ENCODE measurements at places on chromosomes 3 and 15. TPM values are rescaled to one million over a fixed set of nuclear protein-coding genes. Genes with fewer than 3 reads are reported as not detected.
A peak's percentile ranks its signal among the peaks of the same experiment; 100 is the strongest.

Gene GABRB3
- 3.2 TPM for total RNA-seq

Gene TMEM207
- not detected for total RNA-seq

Gene SYNPR
- total RNA-seq = not detected

Gene BAHD1
- total RNA-seq = 29.8 TPM

Gene TMCO5A
- not detected for total RNA-seq

Gene FMN1
- total RNA-seq = 33.5 TPM

Gene TEX9
- total RNA-seq = 7.0 TPM

- no peaks in the 10 kb centered on the region for H3K4me1 ChIP-seq
- DNase-seq = no peak
- no peak overlapping the region for H3K27ac ChIP-seq
Measured at GRCh38 chr3:85626662-85627061, 667.9 kb downstream of the CADM2 start.

GRCh38 chr3:6935970-6936369 lies 75.1 kb downstream of the GRM7 start:
- H3K4me3 ChIP-seq = no peak overlapping the region
- H3K27ac ChIP-seq = no peak overlapping the region
- no peaks in the 10 kb centered on the region for H3K36me3 ChIP-seq
- DNase-seq = no peak
- H3K27me3 ChIP-seq = no peaks in the 10 kb centered on the region

DNA sequence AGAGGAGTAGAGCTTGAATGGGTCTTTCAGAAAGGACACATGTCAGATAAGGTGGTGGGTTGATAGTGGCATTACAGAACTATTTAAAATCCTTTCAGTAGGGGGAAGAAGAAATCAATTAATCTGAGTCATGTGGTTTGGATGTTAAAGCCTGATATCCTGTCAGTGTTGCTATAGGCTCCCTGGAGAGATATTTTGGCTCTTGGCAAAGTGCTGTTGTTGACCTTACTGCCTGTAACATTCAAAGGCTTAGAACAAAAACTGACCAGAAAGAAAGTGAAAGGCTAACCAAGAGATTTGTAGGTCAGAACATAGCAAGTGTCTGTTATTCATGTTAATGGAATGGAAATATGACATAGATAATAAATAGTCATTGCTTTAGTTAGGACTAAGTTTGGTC lies 552.9 kb downstream of the DIPK2A start:
- no peaks in the 10 kb centered on the region for H3K4me1 ChIP-seq
- no peaks in the 10 kb centered on the region for H3K27me3 ChIP-seq
- no peaks in the 10 kb centered on the region for H3K36me3 ChIP-seq
- H3K27ac ChIP-seq = no peak overlapping the region
- no peak for DNase-seq

GRCh38 chr3:17980863-17981262 lies 238.4 kb upstream of the TBC1D5 start:
- no peak for DNase-seq
- H3K27me3 ChIP-seq = no peaks in the 10 kb centered on the region
- no peak overlapping the region for H3K27ac ChIP-seq
- no peaks in the 10 kb centered on the region for H3K4me1 ChIP-seq
- H3K4me3 ChIP-seq = no peak overlapping the region

DNA sequence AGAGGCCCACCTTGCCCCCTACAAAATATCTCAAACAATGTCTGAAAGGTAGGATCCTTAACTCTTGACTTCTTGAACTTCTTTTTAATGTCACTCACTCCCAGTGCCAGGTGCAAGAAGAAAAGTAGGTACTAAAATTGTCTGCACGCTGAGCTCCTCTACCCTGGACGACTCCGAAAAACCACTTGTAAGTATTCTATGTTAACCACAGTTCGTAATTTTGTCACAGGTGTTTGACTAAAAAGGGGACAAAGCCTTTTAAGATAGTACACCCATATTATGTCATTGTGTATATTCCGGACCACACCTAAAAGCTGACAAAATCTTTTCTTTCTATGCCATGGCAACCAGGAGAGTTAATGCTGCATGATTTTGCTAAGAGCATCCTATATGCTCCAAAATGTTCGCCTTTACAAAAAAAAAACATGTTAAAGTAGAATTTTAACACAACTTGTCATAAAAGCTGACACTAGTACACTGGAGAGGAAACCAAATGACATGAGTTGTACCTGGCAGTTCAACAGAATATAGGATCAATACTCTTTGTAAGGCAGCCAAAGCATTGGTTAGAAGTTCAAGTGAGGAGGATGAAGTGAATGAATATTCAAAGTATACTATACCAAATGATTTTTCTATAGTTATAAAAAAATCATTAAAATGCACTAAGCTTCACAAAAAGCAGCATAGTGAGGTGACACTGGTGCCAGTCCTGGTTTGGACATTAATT lies 210.5 kb downstream of the FOXP1 start:
- no peaks in the 10 kb centered on the region for H3K36me3 ChIP-seq
- no peaks in the 10 kb centered on the region for H3K27me3 ChIP-seq
- H3K4me3 ChIP-seq = no peak overlapping the region
- H3K4me1 ChIP-seq = peaks cover 9% of the 10 kb centered on the region
- H3K27ac ChIP-seq = no peak overlapping the region

GRCh38 chr3:132535575-132536441 lies 61.3 kb upstream of the ACKR4 start:
- peaks cover 76% of the 10 kb centered on the region for H3K36me3 ChIP-seq
- no peak overlapping the region for H3K4me3 ChIP-seq
- no peak overlapping the region for H3K27ac ChIP-seq
- H3K4me1 ChIP-seq = no peaks in the 10 kb centered on the region

DNA sequence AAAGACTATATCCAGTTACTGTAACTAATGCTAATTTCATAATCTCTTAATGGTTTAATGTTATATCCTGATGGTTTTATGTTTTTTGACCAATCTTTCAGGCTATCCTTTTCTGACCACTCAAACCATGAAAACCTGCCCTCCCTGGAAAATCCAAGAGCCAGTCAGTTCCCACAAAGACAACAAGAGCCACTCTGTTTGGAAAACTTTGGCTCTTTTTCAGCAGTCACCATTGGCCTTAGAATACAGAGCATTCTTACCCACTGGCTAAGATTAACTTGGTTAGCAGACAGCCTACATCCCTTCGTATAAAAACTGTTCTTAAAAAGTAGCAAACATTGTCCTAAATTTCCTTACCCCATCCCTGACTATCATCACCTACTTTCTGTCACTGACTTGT lies 32.9 kb downstream of the ALCAM start:
- H3K36me3 ChIP-seq = no peaks in the 10 kb centered on the region
- H3K4me1 ChIP-seq = no peaks in the 10 kb centered on the region
- no peaks in the 10 kb centered on the region for H3K27me3 ChIP-seq
- H3K4me3 ChIP-seq = no peak overlapping the region
- DNase-seq = no peak
- no peak overlapping the region for H3K27ac ChIP-seq

- H3K36me3 ChIP-seq = no peaks in the 10 kb centered on the region
Measured at GRCh38 chr3:194140520-194141414, 4.8 kb downstream of the HES1 start.

GRCh38 chr3:113174304-113174703 lies 37.1 kb upstream of the BOC start:
- no peaks in the 10 kb centered on the region for H3K36me3 ChIP-seq
- no peaks in the 10 kb centered on the region for H3K4me1 ChIP-seq
- no peak overlapping the region for H3K27ac ChIP-seq
- no peak overlapping the region for H3K4me3 ChIP-seq
- no peaks in the 10 kb centered on the region for H3K27me3 ChIP-seq

GRCh38 chr15:26974120-26974780 lies 3.3 kb downstream of the GABRG3 start:
- H3K4me1 ChIP-seq = no peaks in the 10 kb centered on the region
- peaks cover 22% of the 10 kb centered on the region for H3K27me3 ChIP-seq
- H3K27ac ChIP-seq = no peak overlapping the region
- H3K36me3 ChIP-seq = no peaks in the 10 kb centered on the region
- DNase-seq = no peak
- H3K4me3 ChIP-seq = no peak overlapping the region

DNA sequence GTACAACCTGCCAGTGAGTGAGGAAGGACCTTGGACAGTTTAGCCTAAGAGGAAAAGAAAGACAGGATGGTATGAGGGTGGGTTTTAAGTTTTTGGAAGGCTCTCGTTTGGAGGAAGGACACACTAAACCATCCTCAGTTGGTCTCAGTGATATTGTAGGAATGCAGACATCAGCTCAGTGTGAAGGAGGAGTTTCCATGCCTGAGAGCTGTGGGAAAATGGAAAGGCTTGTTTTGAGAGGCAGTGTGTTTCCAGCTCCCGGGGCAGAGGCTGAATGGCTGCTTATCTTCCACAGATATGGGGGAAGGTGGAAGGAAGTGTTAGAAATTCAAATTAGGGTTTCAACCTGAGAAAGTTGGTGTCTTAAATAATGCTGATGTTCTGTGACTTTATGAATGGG lies 89.6 kb upstream of the MYZAP start:
- H3K27me3 ChIP-seq = no peaks in the 10 kb centered on the region
- H3K27ac ChIP-seq = no peak overlapping the region
- DNase-seq = no peak
- H3K36me3 ChIP-seq = no peaks in the 10 kb centered on the region
- no peak overlapping the region for H3K4me3 ChIP-seq

DNA sequence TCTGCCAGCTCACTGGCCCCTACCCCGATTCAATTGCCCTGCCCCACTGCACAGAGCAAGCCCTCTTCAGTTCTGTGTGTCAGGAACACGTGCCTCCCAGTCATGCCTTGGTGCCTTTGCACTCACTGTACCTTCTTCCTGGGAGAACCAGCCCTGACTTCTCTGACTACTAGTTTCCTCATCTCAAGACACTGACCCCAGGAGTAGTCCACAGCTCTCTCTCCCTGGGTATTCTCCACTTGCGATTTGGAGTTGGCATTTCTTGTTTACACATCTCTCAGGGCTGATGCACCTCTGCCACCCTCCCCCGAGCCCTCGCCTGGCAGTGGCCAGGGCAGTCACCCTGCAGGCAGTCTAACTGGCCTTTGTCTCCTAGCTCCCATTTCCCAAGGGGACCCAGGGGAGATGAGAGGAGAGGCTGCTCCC lies 5.7 kb downstream of the CISH start:
- no peaks in the 10 kb centered on the region for H3K27me3 ChIP-seq
- peak overlapping the region; percentile 83 for H3K4me3 ChIP-seq
- DNase-seq = no peak
- peaks cover 90% of the 10 kb centered on the region for H3K4me1 ChIP-seq
- H3K27ac ChIP-seq = peak overlapping the region; percentile 91

- H3K27ac ChIP-seq = no peak overlapping the region
- H3K27me3 ChIP-seq = peaks cover 3% of the 10 kb centered on the region
- no peak for DNase-seq
Measured at GRCh38 chr3:100614941-100615340, 5.5 kb downstream of the ADGRG7 start.

Measured in upper lobe of right lung (tissue), 1 donor.